ENCODE measurements at places on chromosomes 7 and 10. TPM values are rescaled to one million over a fixed set of nuclear protein-coding genes. Genes with fewer than 3 reads are reported as not detected.

- no peak overlapping the region for H3K27ac ChIP-seq
- H3K4me3 ChIP-seq, result no peak overlapping the region
- DNase-seq, result no peak
- H3K27me3 ChIP-seq, result peaks cover 3% of the 10 kb centered on the region
- no peaks in the 10 kb centered on the region for H3K36me3 ChIP-seq
- H3K4me1 ChIP-seq, result peaks cover 3% of the 10 kb centered on the region
Measured at GRCh38 chr10:126131341-126131740, 235.0 kb downstream of the FANK1 start.

- no peaks in the 10 kb centered on the region for H3K27me3 ChIP-seq
- H3K4me3 ChIP-seq, result no peak overlapping the region
- no peaks in the 10 kb centered on the region for H3K4me1 ChIP-seq
Measured at GRCh38 chr10:86940677-86941076, 16.7 kb downstream of the MMRN2 start.

DNA sequence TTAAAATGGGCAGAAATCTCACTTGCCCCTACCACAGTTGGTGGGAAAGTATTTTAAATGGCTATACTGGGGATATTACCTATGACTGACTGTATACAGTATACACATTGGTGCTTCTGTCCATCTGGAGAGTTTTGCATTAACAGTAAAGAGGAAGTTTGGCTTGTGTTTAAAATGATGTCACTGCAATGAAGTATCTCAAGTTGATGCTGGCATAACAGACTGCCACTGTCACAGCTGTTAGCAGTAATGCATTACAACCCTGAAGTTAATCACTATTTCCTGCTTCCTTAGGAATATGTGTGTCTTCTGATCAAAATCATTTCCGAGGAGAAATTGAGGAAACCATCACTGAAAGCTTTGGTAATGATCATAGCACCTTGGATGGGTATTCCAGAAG lies 1.9 kb downstream of the DKK1 start:
- no peak overlapping the region for H3K27ac ChIP-seq
- no peak overlapping the region for H3K4me3 ChIP-seq
- peaks cover 32% of the 10 kb centered on the region for H3K27me3 ChIP-seq
- DNase-seq, result no peak

DNA sequence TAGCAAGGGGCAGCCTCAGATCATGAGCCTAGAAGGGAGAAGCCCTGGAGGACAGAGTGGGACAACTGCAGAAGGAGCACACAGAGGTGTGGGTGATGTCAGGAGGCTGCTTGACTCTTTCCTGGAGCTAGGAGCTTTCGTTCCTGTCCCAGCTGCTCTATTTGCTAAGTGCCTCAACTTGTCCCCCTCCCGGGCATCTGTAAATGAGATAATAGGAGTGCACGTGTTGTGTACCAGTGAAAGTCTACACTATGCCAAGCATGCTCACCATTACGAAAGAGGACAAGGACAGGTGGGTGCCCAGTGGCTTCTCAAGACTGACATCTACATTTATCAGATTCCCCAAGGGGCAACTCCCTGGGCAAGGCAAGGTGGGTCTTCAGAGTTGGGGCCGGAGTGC lies 162.7 kb downstream of the KCNMA1 start:
- no peak for DNase-seq
- no peaks in the 10 kb centered on the region for H3K4me1 ChIP-seq
- H3K36me3 ChIP-seq, result no peaks in the 10 kb centered on the region
- no peak overlapping the region for H3K27ac ChIP-seq

DNA sequence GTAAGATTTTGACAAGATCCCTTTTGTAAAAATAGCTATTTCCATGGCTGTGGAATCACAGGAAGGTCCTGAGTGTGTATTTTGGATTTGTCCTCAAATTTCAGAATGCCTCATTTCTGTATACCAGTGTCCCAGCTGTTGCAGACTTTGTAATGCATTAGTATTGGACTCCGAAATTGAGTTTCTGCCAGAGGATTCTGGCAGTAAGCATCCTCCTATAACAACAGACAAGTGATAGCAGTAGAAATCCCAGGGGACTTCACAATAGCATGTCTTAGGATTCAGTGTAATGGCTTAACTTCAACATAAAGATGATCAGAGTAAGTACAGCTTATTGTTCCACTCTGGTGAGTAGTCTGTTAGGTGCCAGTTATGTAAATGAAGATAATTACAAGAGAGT lies 104.6 kb downstream of the FOXP2 start:
- H3K27me3 ChIP-seq, result no peaks in the 10 kb centered on the region
- DNase-seq, result no peak
- no peaks in the 10 kb centered on the region for H3K4me1 ChIP-seq
- no peaks in the 10 kb centered on the region for H3K36me3 ChIP-seq

Gene ASAH2
- total RNA-seq, result 2.9 TPM

DNA sequence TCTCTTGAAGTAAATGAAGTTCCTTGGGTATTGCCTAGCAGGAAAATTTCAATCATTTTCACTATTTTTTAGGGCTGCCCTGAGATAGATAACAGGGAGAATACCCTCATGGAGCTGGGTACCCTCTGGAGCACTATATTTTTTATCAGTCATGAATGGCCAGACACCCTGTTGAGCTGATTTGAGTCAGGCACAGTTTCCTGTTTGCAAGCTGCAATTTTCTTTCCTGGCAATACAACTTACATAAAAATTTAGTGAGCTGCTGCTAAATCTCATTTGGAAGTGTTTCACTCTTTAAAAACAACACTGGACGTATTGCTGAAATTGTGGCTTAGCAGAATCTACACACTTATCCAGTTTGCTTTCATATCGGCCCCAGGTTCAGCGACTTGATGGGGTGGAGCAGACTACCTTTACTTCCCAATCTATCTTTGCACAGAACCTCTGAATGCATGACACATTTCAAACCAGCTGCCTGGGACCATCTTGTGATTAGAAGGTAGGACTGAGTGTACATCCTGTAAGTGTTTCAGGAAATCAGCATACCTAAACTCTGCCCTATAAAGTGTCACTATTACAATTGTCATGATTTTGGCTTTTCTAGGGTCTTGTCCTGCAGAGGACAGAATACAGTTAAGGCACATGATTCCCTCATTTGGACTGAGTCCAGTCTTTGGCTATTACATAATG lies 125.7 kb upstream of the FAM3C start:
- no peak overlapping the region for H3K4me3 ChIP-seq
- H3K36me3 ChIP-seq, result no peaks in the 10 kb centered on the region
- H3K27me3 ChIP-seq, result peaks cover 5% of the 10 kb centered on the region
- H3K27ac ChIP-seq, result no peak overlapping the region
- peaks cover 7% of the 10 kb centered on the region for H3K4me1 ChIP-seq

DNA sequence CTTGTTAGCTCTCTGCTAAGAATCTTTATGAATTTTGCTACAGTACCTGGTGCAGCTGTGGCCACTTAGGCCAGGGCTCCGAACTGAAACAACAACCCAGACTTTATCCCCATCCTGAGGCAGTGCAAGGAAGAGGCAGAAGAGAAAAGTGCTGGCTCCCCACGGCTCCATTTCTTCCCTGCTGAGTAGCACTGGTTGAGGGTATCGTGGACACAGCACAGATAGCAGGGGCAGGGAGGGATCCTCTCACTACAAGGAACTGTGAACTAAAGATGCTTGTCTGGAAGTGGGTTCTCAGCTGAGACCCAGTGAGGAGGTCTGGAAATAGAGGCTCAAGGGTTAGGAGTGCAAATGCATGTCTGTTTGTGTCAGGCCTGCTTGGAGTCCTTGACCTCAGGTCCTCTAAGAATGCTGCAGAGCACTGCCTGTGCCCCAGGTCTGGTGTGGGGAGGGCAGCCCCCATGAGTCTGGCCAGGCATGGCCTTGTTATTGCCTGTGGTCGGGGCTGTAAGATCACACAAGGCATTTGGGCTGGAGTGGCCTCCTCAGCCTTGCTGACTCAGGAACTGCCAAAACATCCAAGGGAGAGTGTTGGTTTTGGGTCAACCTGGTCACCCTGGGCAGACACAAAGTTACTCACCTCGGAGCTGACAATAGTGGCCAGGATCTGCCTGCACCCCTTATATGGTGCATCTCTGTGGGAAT lies 58.1 kb downstream of the DMBT1 start:
- no peaks in the 10 kb centered on the region for H3K36me3 ChIP-seq
- peaks cover 2% of the 10 kb centered on the region for H3K27me3 ChIP-seq
- H3K4me1 ChIP-seq, result no peaks in the 10 kb centered on the region
- H3K4me3 ChIP-seq, result no peak overlapping the region
- H3K27ac ChIP-seq, result no peak overlapping the region
- DNase-seq, result no peak

Measured in activated CD8-positive, alpha-beta T cell treated with anti-CD3 and anti-CD28 coated beads for 36 hours (primary cell).